ENCODE measurements at places on chromosomes 2 and 18. TPM values are rescaled to one million over a fixed set of nuclear protein-coding genes. Genes with fewer than 3 reads are reported as not detected.

MBD1 gene
- 60.4 TPM for total RNA-seq

TEX44 gene
- total RNA-seq = not detected

SOCS6 gene
- total RNA-seq = 50.6 TPM

UCN gene
- 0.59 TPM for total RNA-seq

SPP2 gene
- not detected for total RNA-seq

SLC9A4 gene
- not detected for total RNA-seq

ADGRF3 gene
- 2.5 TPM for total RNA-seq

HYCC2 gene
- total RNA-seq = 8.2 TPM

HOXD1 gene
- not detected for total RNA-seq

GTF3C2 gene
- total RNA-seq = 54.9 TPM

UGT1A6 gene
- total RNA-seq = not detected

KCNG2 gene
- total RNA-seq = not detected

PROKR1 gene
- total RNA-seq = not detected

DCC gene
- total RNA-seq = not detected

GAL3ST2 gene
- not detected for total RNA-seq

SANBR gene
- 8.5 TPM for total RNA-seq

DSG1 gene
- total RNA-seq = not detected

TMEM185B gene
- total RNA-seq = 43.2 TPM

LYG1 gene
- total RNA-seq = 0.20 TPM

APCDD1 gene
- total RNA-seq = 0.73 TPM

POLR1A gene
- total RNA-seq = 20.6 TPM

TMEM198 gene
- 1.2 TPM for total RNA-seq

RTTN gene
- total RNA-seq = 15.8 TPM

MYCN gene
- total RNA-seq = not detected

NDC80 gene
- 43.2 TPM for total RNA-seq

CPLX4 gene
- total RNA-seq = not detected

PRSS56 gene
- total RNA-seq = not detected

DLX2 gene
- 0.20 TPM for total RNA-seq

CNPPD1 gene
- total RNA-seq = 18.0 TPM

PECR gene
- total RNA-seq = 16.5 TPM

CHN1 gene
- total RNA-seq = 28.3 TPM

CCBE1 gene
- total RNA-seq = 32.3 TPM

DYNAP gene
- total RNA-seq = not detected

TFCP2L1 gene
- not detected for total RNA-seq

ST6GAL2 gene
- under 0.01 TPM for total RNA-seq

LRRC30 gene
- total RNA-seq = not detected

GPR45 gene
- total RNA-seq = not detected

UGT1A4 gene
- total RNA-seq = not detected

CLIP4 gene
- 40.8 TPM for total RNA-seq

IL1F10 gene
- not detected for total RNA-seq

SLC40A1 gene
- 0.73 TPM for total RNA-seq

DSG2 gene
- 0.39 TPM for total RNA-seq

TFPI gene
- 274 TPM for total RNA-seq

GCKR gene
- not detected for total RNA-seq

CNGA3 gene
- under 0.01 TPM for total RNA-seq

KIF5C gene
- 0.20 TPM for total RNA-seq

CDH19 gene
- not detected for total RNA-seq

ZNF396 gene
- total RNA-seq = 0.37 TPM

WNT10A gene
- not detected for total RNA-seq

ZNF892 gene
- total RNA-seq = 4.4 TPM

CD8B2 gene
- not detected for total RNA-seq

DTNA gene
- total RNA-seq = 31.6 TPM

POTEI gene
- total RNA-seq = not detected

L3MBTL4 gene
- total RNA-seq = 0.20 TPM

ALLC gene
- not detected for total RNA-seq

CHST9 gene
- not detected for total RNA-seq

SNRNP27 gene
- 31.1 TPM for total RNA-seq

HOXD13 gene
- total RNA-seq = not detected

CPO gene
- under 0.01 TPM for total RNA-seq

Measured in subcutaneous preadipocyte (primary cell).